ENCODE measurements at places on chromosomes 7 and 10. TPM values are rescaled to one million over a fixed set of nuclear protein-coding genes. Genes with fewer than 3 reads are reported as not detected.

- DNase-seq, result no peak
Measured at GRCh38 chr10:3761021-3761686, 23.9 kb downstream of the KLF6 start.

- DNase-seq, result no peak
Measured at GRCh38 chr10:130017631-130018022, 53.6 kb upstream of the EBF3 start.

ZPBP gene
- total RNA-seq, result not detected

DNA sequence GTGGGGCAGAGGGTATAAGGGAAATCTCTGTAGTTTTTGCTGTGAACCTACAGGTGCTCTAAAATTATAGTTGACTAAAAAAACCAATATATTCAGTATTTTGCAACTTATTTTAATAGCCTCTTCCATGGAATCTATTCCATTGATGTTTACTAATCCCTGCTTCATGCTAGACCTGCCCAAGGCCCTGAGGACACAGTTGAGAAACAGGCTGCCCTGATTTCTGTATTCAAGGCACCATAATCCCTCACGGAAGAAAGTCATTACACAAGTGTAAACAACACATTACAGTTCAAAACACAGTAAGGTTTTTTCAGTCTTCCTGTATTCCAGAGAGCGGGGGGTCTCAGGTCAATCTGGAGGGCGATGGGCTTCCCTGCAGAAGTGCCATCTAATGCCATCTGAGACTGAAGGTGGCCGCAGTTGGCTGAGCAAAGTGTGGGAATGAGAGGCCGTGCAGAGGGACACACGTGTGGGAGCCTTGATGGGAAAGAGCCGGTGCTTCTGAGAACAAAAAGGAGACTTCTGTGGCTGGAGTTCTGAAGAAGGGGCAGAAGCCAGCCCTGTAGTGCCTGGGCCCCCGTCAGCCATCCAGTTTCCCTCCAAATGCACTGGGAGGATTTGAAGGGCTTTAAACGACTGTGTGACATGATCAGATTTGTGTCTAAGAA, 146.9 kb downstream of the PTPN20 start:
- DNase-seq, result no peak

Data from thoracic aorta (tissue), 2 donors.